Natural killer cell treated with Interleukin-12 subunit alpha and Interleukin-12 subunit beta and Interleukin-15 and Interleukin-18, amount 100 ng/mL, for 72 hours (primary cell): ENCODE measurements at places on chromosomes 5 and 9. TPM values are rescaled to one million over a fixed set of nuclear protein-coding genes. Genes with fewer than 3 reads are reported as not detected.
A peak's percentile ranks its signal among the peaks of the same experiment; 100 is the strongest.

Gene ABO
- 0.69 TPM for total RNA-seq

Gene MRPS30
- total RNA-seq: 43.7 TPM

- no peaks in the 10 kb centered on the region for H3K4me1 ChIP-seq
- H3K36me3 ChIP-seq: no peaks in the 10 kb centered on the region
- no peak for DNase-seq
- H3K27me3 ChIP-seq: no peaks in the 10 kb centered on the region
- H3K27ac ChIP-seq: no peak overlapping the region
Observed at GRCh38 chr5:90134892-90135291, 274.7 kb downstream of the CETN3 start.

Gene TICAM2
- 11.1 TPM for total RNA-seq

- H3K27ac ChIP-seq: no peak overlapping the region
- H3K4me1 ChIP-seq: peaks cover 24% of the 10 kb centered on the region
- H3K36me3 ChIP-seq: no peaks in the 10 kb centered on the region
- H3K4me3 ChIP-seq: peak overlapping the region; percentile 79
Observed at GRCh38 chr5:77628840-77629508, 9.5 kb downstream of the OTP start.

DNA sequence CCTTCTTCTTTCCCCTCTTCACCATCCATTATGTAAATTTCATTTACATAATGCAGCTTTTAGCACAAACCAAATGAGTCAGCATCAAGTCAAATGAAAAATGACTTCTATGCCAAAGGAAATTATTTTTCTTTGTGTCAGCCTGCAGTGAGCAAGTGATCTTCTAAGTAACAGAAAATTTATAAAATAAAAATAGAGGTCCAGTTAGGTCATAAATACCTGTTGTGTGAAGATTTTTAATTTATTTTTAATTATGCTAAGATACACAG lies 16.7 kb upstream of the THG1L start:
- no peaks in the 10 kb centered on the region for H3K36me3 ChIP-seq
- DNase-seq: no peak
- no peaks in the 10 kb centered on the region for H3K27me3 ChIP-seq
- peak overlapping the region; percentile 68 for H3K27ac ChIP-seq
- peaks cover 29% of the 10 kb centered on the region for H3K4me1 ChIP-seq

DNA sequence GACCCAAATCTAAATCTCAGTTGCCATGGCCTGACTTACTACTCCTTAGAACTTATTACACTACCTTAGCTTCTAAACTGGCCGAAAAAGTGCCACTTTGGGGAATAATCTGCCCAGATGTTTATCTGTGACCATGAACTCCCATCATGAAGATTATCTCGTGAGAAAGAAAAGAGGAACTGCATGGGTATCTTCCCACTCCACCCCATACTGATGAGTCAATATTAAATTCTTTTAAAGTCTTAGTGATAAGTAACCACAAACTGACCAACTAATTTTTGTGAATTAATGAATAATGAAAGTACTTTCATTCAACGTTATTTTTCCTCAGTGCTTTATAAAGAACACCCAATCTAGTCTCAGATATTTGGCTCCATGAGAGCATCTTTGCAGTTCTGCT lies 493.5 kb downstream of the EBF1 start:
- H3K27me3 ChIP-seq: peaks cover 2% of the 10 kb centered on the region
- H3K4me1 ChIP-seq: no peaks in the 10 kb centered on the region
- no peak overlapping the region for H3K27ac ChIP-seq
- no peak for DNase-seq
- no peaks in the 10 kb centered on the region for H3K36me3 ChIP-seq
- no peak overlapping the region for H3K4me3 ChIP-seq

DNA sequence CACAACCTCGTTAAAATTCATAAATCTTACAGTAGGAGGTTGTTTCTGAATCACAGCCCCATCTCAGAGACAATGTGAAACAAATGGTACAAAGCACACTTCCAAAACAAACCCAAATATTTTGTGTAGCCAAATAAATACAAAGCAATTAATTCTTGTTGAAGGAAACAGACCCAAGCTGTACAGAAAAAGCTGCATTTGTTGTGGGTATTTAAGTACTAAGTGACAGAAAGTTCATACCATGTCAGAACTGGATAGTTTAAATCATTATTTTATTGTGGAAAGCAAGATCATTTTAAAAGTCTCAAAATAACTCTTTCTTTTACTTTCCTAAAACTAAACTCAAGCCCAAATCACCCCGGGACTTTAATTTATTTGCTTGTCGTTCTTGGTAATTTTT lies 570.7 kb downstream of the ELAVL2 start:
- no peak overlapping the region for H3K27ac ChIP-seq
- H3K4me3 ChIP-seq: no peak overlapping the region
- no peaks in the 10 kb centered on the region for H3K27me3 ChIP-seq
- H3K36me3 ChIP-seq: peaks cover 11% of the 10 kb centered on the region

DNA sequence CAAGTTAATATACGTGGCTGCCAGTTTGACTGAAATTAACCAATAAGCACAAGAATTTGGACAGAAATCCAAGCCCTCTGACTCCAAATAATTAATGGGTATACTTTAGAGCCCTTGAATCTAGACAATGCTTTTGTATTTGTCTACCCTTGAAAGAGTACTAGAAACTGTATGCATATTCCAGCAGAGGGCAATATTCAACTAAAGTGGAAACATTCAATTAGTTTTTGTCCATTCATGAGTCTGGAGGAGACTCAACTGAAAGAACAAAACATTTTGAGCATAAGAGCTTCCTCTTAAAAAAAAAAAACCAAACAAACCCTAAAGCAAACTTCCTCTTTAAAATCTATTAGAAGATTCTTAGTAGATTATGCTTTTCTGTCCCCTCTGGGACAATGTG lies 157.8 kb downstream of the ARHGEF28 start:
- H3K27me3 ChIP-seq: no peaks in the 10 kb centered on the region
- H3K4me3 ChIP-seq: no peak overlapping the region
- no peaks in the 10 kb centered on the region for H3K36me3 ChIP-seq
- no peaks in the 10 kb centered on the region for H3K4me1 ChIP-seq

Gene NTRK2
- 2.4 TPM for total RNA-seq

Gene CAMLG
- total RNA-seq: 15.3 TPM

- no peaks in the 10 kb centered on the region for H3K27me3 ChIP-seq
- no peak overlapping the region for H3K4me3 ChIP-seq
- no peak overlapping the region for H3K27ac ChIP-seq
Observed at GRCh38 chr9:133886563-133887501, 105.3 kb downstream of the VAV2 start.

DNA sequence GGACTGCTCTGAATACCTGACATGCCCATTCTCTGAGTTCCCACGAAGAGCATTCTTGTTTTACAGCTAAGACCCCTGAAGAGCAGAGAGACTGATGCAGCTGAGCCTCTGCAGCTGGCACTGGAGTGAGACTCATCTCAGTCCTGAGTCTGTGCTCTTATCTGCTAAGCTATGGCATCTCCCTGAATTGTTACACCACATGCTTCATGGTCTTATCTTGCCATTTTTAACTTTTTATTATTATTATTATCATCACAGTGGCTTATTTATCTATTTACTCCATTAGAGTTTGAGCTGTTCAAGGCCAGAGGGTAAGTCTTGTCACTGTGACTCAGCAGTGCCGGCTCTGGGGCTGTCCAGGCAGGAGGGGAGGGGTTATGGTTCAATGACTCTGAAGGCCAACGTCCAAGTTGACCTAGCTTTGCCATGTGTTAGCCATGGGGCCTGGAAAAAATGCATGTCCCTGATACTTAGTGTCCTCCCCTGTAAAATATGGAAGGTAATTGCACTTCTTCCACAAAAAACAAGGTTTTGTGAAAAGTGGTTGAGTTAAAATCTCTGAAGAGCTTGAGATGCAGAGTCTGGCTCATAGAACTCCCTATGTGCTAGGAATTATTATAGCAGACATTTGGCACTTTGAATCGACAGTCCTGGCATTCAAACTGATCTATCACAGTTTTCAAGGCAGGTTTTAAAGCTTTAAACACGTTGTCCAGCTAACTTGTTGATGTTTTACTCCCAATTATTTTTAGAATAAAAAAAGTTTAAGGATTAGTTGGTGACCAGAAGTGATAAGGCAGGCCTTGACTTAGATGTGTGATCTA lies 94.6 kb downstream of the ALDH1A1 start:
- peaks cover 8% of the 10 kb centered on the region for H3K27me3 ChIP-seq
- no peak for DNase-seq
- no peak overlapping the region for H3K27ac ChIP-seq
- H3K36me3 ChIP-seq: no peaks in the 10 kb centered on the region
- no peak overlapping the region for H3K4me3 ChIP-seq

Gene ZNF608
- total RNA-seq: 0.59 TPM

Gene ARHGEF39
- total RNA-seq: 14.2 TPM

- H3K27me3 ChIP-seq: peaks cover 5% of the 10 kb centered on the region
- peaks cover 8% of the 10 kb centered on the region for H3K4me1 ChIP-seq
- H3K27ac ChIP-seq: no peak overlapping the region
- no peak overlapping the region for H3K4me3 ChIP-seq
Observed at GRCh38 chr9:95757439-95757838, 118.1 kb upstream of the ERCC6L2 start.

Gene TMOD1
- 1.1 TPM for total RNA-seq

GRCh38 chr5:173232499-173233346 lies 2.3 kb downstream of the NKX2-5 start:
- peaks cover 55% of the 10 kb centered on the region for H3K27me3 ChIP-seq
- peaks cover 5% of the 10 kb centered on the region for H3K4me1 ChIP-seq
- no peak overlapping the region for H3K27ac ChIP-seq
- H3K4me3 ChIP-seq: no peak overlapping the region
- DNase-seq: no peak
- H3K36me3 ChIP-seq: no peaks in the 10 kb centered on the region

DNA sequence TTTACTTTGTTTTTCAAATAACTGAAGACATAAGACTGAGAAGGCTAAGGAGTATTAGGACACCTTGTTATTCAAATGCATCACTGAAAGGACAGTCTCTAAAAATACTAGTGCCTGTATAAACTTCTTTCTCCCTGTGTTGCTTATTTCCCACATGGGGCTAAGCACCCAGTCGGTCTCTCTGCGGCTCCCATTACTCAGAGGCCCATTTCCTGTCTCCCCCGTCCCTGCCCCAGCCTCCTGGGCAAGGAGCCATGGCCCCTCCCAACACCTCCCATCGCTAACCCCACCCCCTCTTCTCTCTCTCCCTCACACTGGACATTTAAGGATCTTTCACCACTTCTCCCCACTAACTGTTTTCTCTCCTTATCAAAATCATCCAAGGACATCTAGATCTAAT lies 81.9 kb downstream of the EBF1 start:
- no peak for DNase-seq
- peaks cover 22% of the 10 kb centered on the region for H3K27me3 ChIP-seq
- H3K4me1 ChIP-seq: peaks cover 4% of the 10 kb centered on the region
- H3K27ac ChIP-seq: no peak overlapping the region
- H3K36me3 ChIP-seq: no peaks in the 10 kb centered on the region

Gene PCSK5
- 1.7 TPM for total RNA-seq

- no peak overlapping the region for H3K27ac ChIP-seq
- peaks cover 10% of the 10 kb centered on the region for H3K4me1 ChIP-seq
- no peak for DNase-seq
- H3K36me3 ChIP-seq: peaks cover 23% of the 10 kb centered on the region
- no peaks in the 10 kb centered on the region for H3K27me3 ChIP-seq
- H3K4me3 ChIP-seq: no peak overlapping the region
Observed at GRCh38 chr5:10434392-10434791, 7.3 kb upstream of the ROPN1L start.

DNA sequence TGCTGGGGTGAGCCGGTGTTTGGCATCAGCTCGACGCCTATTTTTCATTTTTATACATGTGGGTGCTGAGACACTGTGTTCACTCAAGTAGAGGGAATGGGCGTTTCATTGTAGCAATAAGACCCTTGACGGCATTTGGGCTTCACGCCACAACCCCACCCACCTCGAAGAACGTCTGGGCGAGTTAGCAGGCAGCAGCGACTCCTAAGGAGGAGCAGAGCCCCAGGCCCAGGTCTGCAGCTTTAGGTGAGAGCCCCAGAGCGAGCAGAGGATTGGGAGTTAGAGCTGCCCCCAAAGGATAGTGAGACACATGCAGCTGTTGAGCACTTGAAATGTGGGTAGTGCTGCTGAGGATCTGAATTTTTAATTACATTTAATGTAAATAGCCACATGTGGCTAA lies 1.6 kb upstream of the ZFP62 start:
- H3K27ac ChIP-seq: no peak overlapping the region
- H3K4me3 ChIP-seq: no peak overlapping the region
- no peak for DNase-seq
- H3K4me1 ChIP-seq: peaks cover 13% of the 10 kb centered on the region

DNA sequence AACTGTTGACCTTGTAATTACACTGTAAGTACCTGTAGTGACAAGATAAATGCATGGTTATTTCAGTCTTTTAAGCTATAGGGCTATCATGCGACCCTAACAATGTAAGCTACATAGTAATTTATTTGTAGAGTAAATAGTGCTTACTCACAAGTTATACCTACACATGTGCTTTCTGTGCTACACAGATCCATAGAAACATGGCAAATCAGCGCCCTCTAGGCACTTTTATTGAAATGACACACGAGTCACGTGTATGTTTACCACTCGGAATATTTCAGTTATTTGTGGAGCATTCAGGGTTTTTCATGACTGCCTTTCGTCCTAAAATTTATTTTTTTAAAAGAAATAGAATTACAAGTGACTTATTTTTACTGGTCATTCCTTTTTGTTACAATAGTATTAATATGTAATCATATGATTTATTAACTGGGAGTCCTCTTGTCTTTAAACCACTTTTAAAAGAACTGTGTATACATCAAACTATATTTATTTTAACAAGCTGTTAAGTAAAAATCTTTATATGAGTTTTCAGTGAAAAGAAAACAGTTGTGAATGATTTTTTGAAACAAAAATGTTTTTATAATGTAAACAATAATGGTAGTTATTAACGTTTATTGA lies 1242.3 kb upstream of the WWC1 start:
- no peak overlapping the region for H3K4me3 ChIP-seq
- H3K36me3 ChIP-seq: no peaks in the 10 kb centered on the region
- H3K4me1 ChIP-seq: no peaks in the 10 kb centered on the region
- no peak overlapping the region for H3K27ac ChIP-seq
- no peaks in the 10 kb centered on the region for H3K27me3 ChIP-seq
- no peak for DNase-seq

- no peak overlapping the region for H3K4me3 ChIP-seq
- no peaks in the 10 kb centered on the region for H3K36me3 ChIP-seq
- H3K4me1 ChIP-seq: no peaks in the 10 kb centered on the region
- H3K27me3 ChIP-seq: peaks cover 7% of the 10 kb centered on the region
- DNase-seq: no peak
Observed at GRCh38 chr9:79236466-79236865, 335.3 kb upstream of the TLE4 start.

Gene UGT3A1
- not detected for total RNA-seq

GRCh38 chr5:111511831-111512374 lies 432 bp downstream of the STARD4 start:
- no peaks in the 10 kb centered on the region for H3K27me3 ChIP-seq
- DNase-seq: peak; percentile 63
- peaks cover 38% of the 10 kb centered on the region for H3K4me1 ChIP-seq
- peak overlapping the region; percentile 96 for H3K4me3 ChIP-seq
- H3K36me3 ChIP-seq: no peaks in the 10 kb centered on the region
- peak overlapping the region; percentile 97 for H3K27ac ChIP-seq
